ENCODE measurements at places on chromosomes 2 and 18.

DNA sequence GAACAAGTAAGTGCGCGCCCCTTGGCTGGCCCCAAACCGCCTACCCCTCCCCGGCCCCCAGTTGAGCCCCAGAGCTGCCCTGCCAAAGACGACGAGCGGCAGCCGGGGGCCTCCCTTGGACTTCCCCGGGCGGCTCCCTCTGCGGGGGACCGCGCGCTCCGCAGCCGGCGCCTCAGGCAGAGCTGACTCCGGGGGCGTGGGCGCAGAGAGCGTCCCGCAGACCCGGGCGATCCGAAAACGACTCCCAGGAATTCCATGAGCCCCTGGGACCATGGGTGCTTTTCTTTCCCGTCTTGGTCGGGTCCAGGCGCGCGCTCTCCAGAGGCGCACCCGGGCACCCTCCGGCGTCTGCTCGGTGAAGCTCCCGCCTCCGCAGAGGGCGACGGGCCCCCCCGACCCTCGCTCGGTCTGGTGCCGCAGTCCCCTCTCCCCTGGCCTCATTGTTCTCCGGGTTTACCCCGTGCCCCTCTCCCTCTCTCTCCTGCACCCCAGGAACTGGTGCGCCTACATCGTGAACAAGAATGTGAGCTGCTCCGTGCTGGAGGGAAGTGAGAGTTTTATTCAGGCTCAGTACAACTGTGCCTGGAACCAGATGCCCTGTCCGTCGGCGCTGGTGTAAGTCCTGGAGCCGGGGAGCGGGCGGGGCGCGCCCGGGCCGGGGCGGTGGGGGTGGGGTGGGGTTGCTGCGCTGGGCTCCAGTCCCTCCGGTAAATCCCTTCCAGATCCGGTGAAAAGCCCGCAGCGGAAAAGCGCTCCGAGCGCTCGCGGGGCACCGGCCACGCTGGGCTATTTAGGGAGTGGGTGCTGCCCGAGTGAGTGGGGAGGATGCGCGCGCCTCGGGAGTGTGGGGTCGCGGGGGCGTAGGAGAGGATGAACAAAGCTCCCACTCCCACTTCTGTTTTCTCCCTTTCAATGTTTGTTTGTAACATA, 776 bp downstream of the EMILIN2 start:
- no peak for DNase-seq

DNA sequence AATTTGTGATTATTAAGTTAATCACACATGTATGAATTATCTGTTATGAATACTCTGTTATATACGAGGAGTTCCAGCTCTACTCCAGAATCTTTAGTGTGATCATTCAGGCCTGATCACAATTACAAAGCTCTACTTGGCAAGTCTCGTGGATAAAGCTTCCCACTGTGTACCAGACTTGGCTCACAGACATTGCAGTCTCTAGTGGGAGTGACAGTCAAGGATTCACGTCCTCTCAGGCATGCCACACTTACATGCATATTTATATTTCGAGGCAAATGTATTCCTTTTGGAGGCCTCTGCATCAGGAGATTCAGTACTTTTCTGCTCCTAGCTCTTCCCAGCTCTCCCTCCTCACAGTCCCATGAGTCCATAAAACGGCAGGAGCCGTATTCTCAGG, 403.4 kb upstream of the CDH7 start:
- peak; percentile 21 for DNase-seq

GRCh38 chr2:149885468-149885867, 297.9 kb upstream of the MMADHC start:
- peak; percentile 5 for DNase-seq

DNA sequence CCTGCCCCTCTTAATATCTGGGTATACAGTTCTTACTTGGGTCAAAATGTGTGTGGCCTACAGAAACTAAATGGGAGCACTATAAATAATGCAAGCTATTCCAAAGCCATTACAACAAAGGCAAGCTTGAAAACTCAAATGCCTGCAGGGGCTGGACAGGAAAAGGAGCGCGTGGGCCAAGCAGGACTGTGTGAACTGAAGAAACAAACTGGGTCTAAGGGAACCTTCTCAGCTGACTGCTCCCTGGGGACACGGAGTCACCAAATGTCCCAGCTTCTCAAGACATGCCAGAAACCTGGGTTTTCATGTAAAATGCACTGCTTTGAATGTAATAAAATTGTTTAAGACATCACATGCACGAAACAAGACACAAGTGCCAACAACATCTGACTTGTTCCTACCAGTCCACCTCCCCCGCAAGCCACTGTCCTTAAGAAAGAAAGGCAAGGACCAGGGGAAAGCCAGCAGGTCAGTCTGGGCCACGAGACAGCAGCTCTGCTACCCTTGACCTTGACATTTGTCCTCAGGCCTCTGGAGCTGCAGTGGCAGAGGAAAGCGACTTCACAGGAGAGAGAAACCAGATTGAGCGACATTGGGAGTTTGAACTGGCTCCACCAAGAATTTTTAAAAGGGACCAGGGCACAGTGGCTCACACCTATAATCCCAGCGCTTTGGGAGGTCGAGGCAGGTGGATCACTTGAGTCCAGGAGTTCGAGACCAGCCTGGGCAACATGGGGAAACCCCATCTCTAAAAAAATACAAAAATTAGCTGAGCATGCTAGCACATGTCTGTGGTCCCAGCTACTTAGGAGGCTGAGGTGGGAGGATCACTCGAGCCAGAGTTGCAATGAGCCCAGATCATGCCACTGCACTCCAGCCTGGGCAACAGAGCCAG, 89.7 kb upstream of the SH3BP4 start:
- DNase-seq, result no peak

Measured in NCI-H1092 (cell line).